Lower lobe of right lung (tissue), 2 donors: ENCODE measurements at places on chromosomes 4 and X.

GRCh38 chrX:54358424-54359211 is 772 bp upstream of the WNK3 start:
- DNase-seq: peak; percentile 51

GRCh38 chrX:137427816-137428215 is 138.1 kb upstream of the ZIC3 start:
- DNase-seq: no peak

GRCh38 chr4:2084316-2084715 is 25.2 kb downstream of the NAT8L start:
- no peak for DNase-seq

DNA sequence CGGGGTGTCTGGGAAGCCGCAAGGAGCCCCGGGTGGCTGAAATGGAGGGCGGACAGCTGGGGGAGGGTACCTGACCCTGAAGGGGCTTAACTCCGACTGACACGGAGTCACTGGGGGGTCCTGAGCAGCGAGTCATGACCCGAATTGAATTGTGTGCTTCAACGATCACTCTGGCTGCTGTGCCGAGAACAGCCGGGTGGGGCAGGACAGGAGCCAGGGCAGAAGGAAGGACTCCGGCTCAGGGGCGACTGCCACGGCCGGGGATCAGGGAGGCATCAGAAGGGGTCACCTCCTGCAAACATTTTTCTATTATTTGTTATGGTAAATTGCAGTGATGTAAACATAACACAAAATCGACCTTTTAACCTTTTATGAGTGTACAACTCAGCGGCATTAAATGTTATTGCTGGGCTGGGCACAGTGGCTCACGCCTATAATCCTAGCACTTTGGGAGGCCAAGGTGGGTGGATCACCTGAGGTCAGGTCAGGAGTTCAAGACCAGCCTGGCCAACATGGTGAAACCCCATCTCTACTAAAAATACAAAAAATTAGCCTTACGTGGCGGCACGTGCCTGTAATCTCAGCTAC is 21.6 kb downstream of the ZFYVE28 start:
- DNase-seq: no peak

GRCh38 chr4:95220205-95221175 is 328.3 kb downstream of the UNC5C start:
- DNase-seq: no peak

- DNase-seq: peak; percentile 86
Measured at GRCh38 chrX:112841114-112841819, 636 bp upstream of the AMOT start.

GRCh38 chr4:169492436-169493163 is 119.8 kb downstream of the NEK1 start:
- DNase-seq: no peak

DNA sequence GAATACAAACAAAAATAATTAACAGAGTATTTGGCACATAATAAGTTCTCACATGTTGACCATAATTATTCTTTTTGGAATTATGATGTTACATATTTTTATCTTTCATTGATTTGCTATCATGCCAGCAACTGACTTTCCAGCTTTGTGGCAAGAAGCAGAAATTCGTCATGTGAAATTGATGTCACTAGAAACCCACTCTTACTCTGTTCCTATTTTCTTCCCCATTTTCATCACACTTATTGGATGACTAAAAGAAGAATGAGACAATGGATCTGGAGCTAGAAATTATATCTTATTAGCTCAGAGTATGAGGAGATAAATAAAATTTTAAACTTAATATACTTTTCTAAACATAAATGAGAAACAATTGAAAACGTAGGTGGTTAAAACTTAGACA is 31.9 kb downstream of the EGF start:
- DNase-seq: no peak

- no peak for DNase-seq
Measured at GRCh38 chr4:62119195-62119594, 919.1 kb downstream of the ADGRL3 start.

GRCh38 chrX:130799393-130799792 is 103.6 kb downstream of the ENOX2 start:
- no peak for DNase-seq

GRCh38 chrX:41236629-41237028 is 97.3 kb upstream of the DDX3X start:
- no peak for DNase-seq

DNA sequence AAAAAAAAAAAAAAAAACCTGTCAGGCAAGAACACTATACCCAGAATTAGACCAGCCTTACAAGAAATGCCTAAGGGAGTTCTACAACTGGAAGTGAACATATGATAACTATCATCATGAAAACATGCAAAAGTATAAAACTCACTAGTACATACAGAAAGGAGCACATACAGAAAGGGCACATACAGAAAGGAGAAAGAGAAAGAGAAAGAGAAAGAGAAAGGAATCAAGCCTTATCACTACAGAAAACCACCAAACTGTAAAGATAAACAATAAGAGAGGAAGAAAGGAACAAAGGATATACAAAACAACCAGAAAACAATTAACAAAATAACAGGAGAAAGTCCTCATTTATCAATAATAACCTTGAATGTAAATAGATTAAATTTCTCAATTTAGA is 50.4 kb downstream of the PHKA1 start:
- no peak for DNase-seq

- no peak for DNase-seq
Measured at GRCh38 chrX:148504506-148504905, 4.1 kb downstream of the AFF2 start.

DNA sequence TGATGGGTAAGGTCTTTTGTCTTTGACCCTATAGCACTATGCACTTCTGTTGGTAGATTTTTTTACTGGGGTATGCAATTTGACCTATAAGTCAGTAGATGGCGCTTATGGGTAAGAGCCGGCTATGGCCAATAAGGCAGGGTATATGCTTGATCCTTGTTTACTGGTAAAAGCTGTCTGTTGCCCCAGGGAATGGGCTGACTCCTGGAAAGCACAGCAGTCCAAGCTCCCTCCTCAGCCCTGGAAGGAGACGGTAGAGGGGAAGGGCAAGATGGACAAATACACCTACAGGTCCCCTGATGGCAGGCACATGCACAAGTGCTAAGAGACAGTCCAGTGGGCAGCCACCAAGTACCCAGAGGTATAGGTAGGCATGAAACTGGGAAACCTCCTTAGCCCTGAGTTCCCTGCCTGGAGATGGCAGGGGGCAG is 63.7 kb downstream of the ADAMTS3 start:
- DNase-seq: no peak

DNA sequence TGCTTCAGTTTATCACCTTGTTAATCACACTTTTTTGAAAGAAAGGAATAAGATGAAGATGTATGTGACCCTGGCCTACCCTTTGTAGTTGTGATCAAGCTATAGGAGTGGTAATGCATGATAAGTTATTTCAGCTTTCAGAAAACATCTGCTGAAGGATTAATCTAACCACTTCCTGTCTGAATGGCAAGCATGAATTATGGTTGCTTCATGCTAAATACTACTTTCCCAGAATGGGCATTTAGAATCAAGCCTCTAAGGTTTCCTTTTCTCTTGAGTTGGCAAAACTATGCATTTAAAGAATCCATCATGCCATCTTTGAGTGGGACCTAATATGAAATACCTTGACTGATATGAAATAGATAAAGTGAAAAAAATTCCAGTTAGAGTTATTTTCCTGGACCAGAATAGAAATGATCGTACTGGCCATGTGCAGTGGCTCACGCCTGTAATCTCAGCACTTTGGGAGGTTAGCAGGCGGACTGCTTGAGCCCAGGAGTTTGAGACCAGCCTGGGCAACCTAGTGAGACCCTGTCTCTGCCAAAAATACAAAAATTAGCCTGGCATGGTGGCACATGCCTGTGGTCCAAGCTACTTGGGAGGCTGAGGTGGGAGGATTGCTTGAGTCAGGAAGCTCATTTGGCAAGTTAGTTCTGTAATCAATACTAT is 59.1 kb downstream of the ANXA3 start:
- DNase-seq: no peak

DNA sequence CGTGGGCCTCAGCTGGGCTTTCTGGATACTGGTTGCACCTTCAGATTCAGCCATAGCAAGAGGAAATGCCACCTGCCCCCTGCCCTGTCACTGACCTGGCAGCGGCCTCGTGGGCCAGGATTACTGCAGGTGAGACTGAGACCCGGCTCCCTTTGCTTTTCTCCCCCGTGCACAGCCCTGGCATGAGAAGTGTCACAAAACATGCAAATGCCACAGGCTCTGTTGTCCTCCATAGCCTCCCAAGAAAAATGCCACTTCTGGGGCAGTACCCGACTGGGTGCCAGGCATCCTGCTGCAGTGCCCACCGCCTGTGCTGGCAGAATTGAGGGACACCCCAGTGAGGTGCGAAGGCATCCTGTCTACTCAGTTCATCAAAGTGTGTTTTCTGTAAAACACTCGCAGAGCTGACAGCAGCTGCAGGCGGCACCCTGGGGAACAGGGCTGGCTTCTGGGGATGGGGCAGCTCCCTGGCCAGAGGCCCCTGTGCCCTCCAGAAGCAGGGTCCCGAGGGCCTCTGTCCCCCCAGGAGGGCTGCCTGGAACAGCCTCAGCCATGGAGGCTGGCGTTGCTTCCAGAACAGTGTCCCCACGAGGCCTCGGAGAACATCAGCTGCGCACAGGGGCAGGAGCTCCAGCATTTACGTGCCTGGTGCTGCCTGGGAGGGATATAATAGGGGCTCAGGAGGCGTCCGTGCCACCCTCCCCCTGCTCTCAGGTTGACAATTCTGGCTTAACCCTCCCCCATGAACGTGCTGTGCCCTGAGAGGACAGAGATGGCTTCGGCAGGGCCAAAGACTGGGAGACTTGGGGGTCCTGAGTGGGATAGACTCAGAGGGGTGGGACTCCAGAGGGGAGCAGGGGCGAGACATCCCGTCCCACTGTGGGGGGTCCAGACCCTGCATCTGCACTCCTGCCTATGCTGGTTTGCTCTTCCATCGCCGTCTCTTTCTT is 99.5 kb upstream of the NKX1-1 start:
- peak; percentile 35 for DNase-seq

GRCh38 chrX:38618180-38618579 is 56.8 kb downstream of the TSPAN7 start:
- no peak for DNase-seq

GRCh38 chr4:81606801-81607501 is 135.2 kb upstream of the RASGEF1B start:
- DNase-seq: peak; percentile 50

- no peak for DNase-seq
Measured at GRCh38 chr4:123346330-123346940, 50.2 kb upstream of the SPRY1 start.

GRCh38 chr4:165609653-165610052 is 230.8 kb downstream of the CPE start:
- no peak for DNase-seq

DNA sequence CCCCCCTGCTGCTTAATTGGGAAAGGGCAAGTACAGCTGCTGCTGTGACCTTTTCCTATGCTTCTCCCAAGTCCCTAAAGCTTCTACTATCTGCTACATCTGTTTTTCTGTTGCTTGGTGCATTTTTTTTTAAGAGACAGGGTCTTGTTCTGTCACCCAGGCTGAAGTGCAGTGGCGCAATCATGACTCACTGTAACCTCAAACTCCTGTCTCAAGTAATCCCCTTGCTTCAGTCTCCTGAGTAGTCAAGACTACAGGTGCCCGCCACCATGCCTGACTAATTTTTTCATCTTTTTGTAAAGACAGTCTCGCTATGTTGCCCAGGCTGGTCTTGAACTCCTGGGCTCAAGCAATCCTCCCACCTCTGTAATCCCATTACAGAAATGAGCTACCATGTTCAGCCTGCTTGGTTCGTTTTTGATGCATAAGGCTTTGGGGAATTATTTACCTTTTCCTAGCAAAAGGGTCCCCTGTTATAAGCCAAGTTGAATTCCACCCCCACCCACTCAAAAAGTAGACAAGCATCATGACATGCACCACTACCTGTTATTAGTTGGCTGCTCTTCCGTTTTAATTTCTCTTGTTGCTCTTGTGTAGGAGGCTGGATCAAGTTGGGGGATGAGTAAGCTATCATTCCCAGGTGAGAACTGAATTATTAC is 39.6 kb downstream of the DGKK start:
- DNase-seq: no peak

DNA sequence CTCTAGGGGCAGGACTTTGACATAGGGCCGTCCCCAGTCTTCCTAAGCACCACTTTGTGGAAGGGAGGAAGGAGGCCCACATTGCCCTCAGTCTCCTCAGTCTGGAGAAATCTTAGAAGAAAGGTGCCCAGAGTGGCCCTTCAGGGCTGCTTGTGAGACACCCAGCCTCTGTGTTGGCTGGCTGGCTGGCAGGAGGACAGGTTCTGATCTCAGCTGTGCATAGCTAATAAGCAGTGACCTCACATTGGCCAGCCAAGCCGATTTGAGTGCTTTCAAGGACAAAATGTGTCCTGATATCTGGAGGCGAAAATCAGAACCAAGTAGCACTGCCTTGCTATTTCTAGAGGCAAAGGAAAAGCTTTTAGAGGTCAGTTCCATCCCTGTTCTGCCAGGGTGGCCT is 211.5 kb downstream of the BCOR start:
- peak; percentile 53 for DNase-seq

- no peak for DNase-seq
Measured at GRCh38 chr4:16019649-16020048, 56.7 kb upstream of the FGFBP2 start.

GRCh38 chrX:107565931-107566603 is 62.2 kb upstream of the PRPS1 start:
- no peak for DNase-seq

DNA sequence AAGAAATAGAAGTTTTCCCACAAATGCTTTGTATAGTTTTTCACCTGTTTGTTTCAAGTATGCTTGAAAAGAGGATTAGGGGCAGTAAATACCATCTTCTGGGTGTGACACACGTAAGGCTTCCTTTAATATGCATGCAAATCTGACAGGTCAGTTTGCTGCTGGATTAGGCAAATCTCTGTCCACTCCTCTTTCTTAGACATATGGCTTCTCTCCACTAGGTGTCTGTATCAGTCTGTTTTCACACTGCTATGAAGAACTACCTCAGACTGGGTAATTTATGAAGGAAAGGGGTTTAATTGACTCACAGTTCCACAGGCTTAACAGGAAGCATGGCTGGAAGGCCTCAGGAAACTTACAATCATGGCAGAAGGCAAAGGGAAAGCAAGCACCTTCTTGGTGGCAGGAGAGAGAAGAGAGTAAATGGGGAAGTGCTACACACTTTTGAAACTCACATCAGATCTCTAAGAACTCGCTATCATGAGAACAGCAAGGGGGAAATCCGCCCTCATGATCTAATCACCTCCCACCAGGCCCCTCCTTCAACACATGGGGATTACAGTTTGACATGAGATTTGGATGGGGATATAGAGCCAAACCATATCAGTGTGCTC is 66.9 kb downstream of the TAB3 start:
- DNase-seq: no peak

GRCh38 chrX:10124506-10125247 is 32.1 kb upstream of the CLCN4 start:
- DNase-seq: no peak

DNA sequence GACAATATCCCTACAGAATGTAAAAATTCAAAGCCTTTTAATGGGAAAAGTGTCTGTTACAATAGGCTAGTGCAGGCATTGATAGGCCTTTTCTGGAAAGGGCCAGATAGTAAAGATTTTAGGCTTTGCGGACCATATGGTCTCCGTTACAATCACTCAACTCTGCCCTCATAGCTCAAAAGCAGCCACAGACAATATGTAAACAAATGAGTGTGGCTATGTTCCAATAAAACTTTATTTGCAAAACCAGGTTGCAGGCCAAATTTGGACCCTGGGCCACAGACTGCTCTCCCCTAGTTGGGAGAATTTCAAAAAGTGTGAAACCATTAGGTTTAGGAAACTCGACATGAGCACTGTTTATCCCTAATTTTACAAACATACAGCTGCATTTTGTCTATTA is 112.2 kb downstream of the VCX3B start:
- DNase-seq: no peak

GRCh38 chr4:172760512-172760911 is 408.1 kb upstream of the GALNT7 start:
- DNase-seq: no peak
